ENCODE measurements at places on chromosomes 7 and 10.

DNA sequence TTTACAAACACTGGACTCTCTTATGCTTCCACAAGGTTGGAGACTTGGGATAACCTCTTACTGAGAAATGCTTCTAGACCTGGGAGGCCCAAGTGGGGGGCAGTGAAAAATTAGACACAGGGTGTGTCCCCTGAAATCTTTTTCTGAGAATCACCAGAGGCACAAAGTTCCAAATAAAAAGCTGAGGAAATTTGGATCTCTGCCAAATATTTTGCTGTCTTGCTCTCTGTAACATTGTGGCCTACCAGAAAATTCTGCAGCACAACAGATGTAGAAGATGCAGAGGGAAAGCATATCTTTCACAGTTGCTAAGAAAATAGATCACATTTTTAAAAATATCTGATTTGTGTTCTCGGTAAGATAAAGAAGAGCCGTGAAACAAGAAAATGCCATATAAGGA is 849.4 kb downstream of the CCSER2 start:
- no peak for DNase-seq

- no peak for DNase-seq
These were observed 3.7 kb upstream of the ELFN1 start for GRCh38 chr7:1666317-1666822.

DNA sequence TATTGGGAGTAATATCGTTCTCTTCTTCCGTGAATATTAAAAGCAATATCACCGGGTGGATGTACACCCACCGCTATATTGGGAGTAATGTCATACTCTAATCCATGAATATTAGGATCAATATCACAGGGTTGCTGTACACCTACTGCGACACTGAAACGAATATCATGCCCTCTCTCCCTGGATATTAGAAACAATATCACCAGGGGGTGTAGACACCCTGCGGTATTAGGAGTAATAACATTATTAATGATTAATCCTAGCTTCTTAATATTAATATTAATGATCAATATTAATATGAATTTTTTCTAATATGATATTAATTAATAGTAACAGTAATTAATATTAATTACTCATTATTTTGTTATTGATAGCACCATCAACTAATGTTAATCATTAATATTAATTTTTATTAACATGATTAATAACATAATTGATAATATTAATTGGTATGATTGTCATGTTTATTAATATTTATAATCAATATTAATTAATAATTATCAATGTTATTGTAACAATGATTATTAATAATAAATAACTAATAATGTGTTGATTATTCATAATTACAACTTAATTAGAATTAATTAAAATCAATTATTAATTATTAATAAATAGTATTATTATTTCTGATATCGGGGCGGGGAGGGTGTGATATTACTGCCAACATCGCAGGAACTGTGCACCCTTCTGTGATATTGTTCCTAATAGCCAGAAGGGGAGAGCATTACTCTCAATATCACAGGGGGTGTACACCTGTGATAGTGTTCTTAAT is 121.3 kb upstream of the C1GALT1 start:
- no peak for DNase-seq

- DNase-seq = no peak
These were observed 305.4 kb upstream of the PFKP start for GRCh38 chr10:2761971-2762370.

- DNase-seq = no peak
These were observed 151.5 kb upstream of the TARP start for GRCh38 chr7:38424750-38425463.

All from DMS153 (cell line).